Mesothelial cell of epicardium (in vitro differentiated cells): ENCODE measurements at places on chromosomes 7 and 10.

GRCh38 chr7:90210981-90211380, 559 bp upstream of the STEAP2 start:
- peak; percentile 39 for DNase-seq

- DNase-seq: no peak
Observed at GRCh38 chr7:26101361-26102151, 50.4 kb upstream of the NFE2L3 start.

DNA sequence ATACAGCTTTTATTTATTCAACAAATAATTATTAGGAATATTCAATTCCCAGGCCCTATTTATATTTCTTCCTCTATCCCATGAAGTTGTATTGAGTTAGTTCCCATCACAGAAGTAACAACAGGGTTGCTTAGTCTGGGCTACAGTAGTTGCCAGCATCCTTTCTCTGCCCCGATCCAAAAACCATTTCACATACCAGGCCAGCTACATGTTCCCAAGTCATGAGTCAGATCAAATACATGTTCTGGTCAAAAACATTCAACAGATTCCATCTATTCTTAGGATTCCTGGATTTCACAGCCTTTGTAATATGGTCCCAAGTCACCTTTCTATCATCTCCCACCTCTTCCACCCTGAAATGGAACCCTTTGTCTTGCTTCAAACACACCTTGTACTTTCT, 91.6 kb downstream of the RAB11FIP2 start:
- DNase-seq: no peak

DNA sequence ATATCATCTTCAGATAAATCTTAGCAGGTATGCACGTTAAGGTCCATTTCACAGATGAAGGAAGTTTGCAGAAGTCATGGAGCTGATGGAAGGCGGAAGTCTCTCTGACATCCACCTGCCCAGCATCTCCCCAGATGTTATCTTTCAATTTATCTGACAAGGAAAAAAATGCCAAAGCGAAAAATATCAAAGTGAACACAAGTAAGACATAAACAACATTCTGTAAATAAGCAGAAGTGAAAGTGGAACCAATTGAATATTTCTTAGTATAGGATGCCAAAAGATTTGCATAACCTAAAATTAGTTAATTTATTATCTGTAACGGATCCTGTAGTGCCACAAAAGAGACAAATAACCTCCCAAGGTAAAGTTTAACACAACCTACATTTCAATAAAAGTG, 73.6 kb upstream of the NEBL start:
- DNase-seq: no peak

GRCh38 chr7:29609162-29610037, 45.8 kb downstream of the PRR15 start:
- DNase-seq: no peak

GRCh38 chr10:99527526-99528493, 4.9 kb upstream of the NKX2-3 start:
- no peak for DNase-seq

- no peak for DNase-seq
Observed at GRCh38 chr7:104767826-104768536, 246.0 kb upstream of the KMT2E start.

GRCh38 chr7:66083677-66084076, 8.1 kb downstream of the ASL start:
- DNase-seq: no peak

DNA sequence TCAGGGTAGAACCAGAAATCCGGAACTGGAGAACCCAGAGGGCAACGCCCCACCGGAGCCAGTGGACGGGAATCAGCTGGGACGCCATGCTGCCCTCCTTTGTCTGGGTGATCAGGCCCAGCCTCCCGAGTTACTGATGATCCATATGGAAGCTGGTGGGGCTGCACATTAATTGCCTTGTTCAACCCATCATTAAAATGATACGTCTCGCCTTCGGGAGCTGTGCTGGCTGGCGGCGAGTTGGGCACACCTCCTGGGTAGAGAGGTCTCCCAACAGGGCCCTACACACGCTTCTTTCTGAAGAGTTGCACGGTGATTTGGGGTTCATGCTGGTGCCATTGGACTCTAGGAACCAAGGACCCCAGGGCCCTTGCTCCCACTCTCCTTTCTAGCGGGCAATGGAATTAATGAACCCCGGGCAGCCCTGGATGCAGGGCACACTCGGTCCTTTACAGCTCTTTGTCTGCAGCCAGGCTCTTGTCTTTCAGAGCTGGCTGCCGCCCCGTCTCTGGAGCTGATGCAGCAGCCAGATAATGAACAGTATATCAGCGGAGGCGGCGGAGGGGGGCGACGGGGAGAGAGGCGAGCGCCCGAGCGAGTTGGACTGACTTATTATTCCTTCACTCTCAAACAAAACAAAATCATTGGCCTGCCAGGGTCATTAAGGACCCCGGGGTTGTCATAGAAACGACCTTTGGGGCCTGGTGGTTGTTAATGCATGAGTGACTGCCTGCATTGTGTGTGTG, 412.2 kb upstream of the ZMIZ1 start:
- peak; percentile 72 for DNase-seq

GRCh38 chr7:153628406-153628805, 423.8 kb upstream of the DPP6 start:
- no peak for DNase-seq

DNA sequence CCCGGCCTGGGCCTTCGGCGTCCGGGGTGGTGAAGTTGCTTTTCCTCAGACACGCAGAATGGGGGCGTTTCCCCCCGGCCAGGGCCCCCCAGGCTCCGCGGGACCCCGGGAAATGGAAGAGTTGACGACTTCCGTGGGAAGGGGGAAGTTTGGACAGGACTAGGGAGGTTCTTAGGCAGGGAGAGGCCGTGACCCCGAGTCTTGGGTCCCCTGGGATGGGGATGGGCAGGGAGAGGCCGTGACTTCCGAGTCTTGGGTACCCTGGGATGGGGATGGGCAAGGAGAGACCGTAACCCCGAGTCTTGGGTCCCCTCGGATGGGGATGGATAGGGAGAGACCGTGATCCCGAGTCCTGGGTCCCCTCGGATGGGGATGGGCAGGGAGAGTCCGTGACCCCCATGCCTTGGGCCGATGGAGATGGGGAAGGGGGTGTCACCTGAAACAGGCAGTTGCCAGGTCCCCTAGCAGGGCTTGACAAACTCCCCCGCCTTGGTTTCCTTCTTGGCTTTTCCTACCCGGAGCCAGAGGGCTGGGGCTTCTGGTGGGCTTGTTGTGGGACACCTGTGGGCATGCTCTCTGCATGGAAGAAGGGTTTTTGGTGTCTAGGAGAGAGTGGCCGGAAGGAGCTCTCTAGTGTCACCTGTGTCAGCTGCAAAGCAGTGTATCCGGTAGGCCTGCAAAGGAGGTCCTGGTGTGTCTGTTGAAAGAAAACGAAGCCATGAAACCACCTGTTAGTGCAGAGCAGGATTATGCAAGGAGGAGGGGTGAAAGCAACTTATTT, 1.1 kb downstream of the TRRAP start:
- no peak for DNase-seq

DNA sequence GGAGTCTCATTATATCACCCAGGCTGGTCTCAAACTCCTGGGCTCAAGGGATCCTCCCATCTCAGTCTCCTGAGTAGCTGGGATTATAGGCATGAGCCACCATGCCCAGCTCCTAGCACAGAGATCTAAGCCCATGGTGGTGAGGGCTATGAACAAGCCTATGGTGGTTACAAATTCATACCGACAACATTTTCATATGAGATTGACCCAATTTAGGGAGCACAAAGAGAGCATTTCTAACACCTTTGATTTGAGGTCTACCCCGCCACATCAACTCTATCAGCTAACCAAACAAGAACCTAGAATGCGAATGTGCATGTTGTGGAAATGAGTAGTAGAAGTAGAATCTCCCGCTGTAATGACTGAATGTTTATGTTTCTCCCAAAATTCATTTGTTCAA, 14.2 kb upstream of the PRF1 start:
- DNase-seq: no peak

GRCh38 chr10:91120348-91120747, 100.1 kb upstream of the PCGF5 start:
- DNase-seq: no peak

DNA sequence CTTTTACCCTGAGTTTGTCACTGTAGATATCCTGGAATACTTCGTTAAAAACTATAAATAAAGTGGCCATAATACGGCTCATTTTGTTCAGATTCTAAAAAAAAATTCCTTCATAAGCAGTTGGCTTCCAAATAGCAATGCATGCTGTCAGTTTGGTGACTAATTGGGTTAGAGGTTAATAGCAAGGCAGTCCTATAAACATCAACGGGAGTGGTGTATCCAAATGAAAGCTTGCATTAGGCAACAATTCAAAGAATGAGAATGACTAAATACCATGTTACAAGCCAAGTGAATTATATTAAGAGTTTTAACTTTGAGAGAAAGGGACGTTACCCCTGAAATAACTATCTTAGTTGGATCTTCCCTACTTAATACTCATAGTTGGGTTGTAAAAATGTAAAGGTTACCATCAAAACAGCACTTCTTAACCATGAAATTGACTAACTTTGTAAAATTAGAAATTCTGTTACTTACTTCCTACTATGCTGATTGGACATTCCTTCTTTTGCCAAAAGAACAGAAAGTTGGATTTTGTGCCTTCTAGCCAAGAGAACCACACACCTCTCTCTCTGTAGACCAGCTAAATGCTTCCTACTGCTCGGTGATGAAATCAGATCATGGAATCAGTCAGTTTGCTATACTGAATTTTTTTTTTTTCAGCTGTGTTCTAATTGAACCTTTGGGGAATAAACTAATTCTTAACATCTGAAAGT, 98.0 kb downstream of the KAT6B start:
- no peak for DNase-seq

DNA sequence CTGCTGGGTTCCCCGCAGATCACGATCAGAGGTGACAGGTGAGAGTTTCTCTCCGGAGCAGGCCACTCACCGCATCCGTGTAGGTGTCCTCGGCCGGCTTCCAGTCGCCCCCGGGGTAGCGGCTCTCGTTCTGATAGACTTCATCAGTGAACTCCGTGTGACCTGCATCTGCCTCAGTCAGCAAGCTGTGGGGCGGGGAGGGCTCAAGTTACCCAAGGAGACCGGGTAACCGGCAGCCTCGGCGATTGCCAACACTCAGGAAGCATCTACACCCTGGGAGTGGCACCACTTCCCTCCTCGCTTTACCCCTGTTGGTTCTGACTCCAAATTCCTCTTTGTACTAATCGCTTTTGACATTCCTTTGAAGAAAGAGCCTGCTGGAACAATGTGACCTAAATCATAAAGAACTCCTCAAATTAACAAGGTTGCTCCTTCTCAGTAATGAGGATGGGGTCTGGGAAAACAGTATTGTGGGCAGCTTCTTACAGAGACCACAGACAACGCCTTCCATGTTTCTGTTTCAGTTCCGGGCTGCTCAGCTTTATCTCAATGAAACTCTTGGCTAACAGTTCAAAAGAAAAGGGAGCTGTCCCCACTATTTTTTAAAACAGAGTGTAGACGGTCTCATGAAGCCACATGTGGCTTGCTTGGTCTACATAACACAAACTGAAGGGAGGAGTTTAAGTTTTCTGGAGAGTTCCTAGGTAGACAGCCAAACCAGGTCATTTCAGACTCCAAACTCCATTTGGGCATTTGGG, 118.1 kb downstream of the MYOF start:
- DNase-seq: no peak

- DNase-seq: no peak
Observed at GRCh38 chr10:51422311-51423120, 276.9 kb downstream of the CSTF2T start.

- DNase-seq: no peak
Observed at GRCh38 chr7:219581-220150, 27.3 kb downstream of the FAM20C start.

- no peak for DNase-seq
Observed at GRCh38 chr10:13485623-13486022, 43.2 kb downstream of the BEND7 start.

DNA sequence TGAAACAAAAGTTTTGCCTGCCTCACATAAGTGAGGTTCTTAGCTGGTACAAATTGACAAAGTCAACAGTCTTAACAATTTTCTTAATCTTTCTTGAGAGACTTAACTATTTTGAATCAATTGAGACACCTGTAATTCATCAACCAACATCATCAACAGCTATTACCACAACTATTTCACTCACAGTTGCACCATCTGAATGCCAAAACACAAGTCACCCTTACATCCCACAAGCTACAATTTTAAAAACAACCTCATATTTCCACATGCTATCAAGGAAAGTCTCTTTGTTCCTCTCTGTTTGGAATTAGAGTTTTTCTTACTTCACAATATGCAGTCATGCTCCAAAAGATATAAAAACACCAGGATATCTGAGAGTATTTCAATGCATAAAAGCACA, 4.9 kb downstream of the SMURF1 start:
- no peak for DNase-seq

DNA sequence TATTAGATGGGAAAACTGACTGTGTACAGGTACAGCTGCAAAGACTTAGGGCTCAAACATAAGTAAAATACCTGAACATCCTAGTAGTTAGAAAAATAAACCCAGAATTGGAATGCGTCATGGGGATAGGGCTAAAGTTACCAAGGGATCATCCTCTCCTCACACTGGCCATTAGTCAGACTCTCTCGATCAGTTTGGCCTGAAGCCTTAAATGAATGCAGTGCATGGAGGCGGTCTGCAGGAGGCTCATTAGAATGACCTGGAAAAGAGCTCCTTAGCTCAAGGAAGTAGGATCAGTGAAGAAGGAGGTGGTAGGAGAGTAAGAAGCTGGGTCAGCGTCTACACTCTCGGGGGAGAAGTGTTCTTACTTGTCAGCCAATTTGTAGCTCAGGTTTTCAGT, 35.3 kb downstream of the DENND2A start:
- DNase-seq: no peak

DNA sequence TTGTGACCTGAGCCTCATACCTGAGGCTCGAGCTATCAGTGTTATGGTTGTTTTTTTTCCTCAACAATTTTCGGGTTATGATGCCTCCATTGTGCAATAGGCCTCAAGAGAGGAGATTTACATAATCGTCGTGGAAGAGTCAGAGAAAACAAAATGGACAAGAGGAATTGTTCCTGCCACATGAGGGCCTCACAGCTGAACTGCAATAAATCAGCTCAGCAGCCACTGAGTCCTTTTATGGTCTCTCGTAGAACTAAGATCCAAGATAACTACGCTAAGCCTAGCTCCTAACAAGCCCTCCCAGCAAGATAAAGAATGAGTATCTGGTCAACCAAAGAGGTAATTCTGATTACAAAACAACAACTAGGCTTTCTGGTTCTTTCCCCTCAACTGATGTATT, 336.8 kb downstream of the WDR11 start:
- no peak for DNase-seq

- no peak for DNase-seq
Observed at GRCh38 chr7:50723888-50724287, 58.8 kb downstream of the GRB10 start.

GRCh38 chr10:93475227-93475626, 6.9 kb downstream of the MYOF start:
- no peak for DNase-seq

- no peak for DNase-seq
Observed at GRCh38 chr10:75585294-75585693, 153.9 kb downstream of the LRMDA start.

DNA sequence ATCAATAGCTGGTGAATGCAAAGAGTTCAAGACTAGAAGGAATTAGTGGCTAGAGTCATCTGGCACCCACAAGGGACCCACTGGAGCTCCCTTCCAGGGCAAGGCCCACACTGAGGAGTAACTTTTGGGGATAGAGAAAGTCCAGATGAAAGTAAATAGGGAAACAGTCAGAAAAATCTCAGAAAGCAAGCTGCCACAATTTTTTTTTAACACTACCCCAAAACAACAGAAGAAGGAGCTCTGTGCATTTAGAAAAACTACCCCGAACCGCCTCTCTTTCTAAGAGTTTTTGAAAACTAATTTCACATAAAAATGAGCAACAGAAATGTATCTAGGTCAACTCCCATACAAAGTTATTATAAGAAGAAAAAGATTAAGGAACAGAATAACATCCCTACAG, 42.2 kb downstream of the AOAH start:
- no peak for DNase-seq

GRCh38 chr7:142797391-142798377, 26.9 kb downstream of the PRSS2 start:
- DNase-seq: no peak
